ENCODE measurements at places on chromosomes 16 and 17.

DNA sequence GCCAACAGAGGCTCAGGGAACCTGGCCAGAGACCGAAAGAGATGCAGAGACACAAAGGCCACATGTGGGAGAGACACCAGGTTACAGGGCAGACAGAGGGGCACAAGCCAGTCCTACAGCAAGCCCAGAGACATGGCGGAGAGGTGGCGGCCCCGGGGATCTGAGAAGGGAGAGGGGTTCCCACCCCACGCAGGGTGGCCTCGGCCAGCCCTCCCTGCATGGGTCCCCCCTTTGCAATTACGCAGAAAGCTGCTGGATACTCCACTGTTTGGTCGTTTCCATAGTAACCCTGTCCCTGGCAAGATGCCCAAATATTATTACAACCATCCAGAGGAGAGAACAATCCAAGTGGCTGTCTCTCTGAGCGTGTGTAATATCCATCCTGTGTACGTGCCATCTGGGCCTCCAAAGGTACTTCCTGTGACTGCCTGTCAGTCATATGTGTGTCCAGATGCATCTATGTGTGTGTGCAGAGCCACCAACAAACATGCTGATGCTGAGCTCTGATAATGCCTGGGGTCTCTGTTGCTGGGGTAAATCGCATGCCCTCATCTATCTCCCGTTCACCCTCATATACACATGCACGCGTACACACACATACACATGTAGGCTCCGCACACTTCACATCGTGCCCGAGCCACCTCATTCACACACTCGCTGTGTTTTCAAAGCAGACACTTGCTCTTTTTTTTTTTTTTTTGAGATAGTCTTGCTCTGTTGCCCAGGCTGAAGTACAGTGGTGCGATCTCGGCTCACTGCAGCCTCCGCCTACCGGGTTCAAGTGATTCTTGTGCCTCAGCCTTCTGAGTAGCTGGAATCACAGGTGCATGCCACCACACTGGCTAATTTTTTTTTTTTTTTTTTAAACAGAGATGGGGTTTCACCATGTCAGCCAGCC lies 5.5 kb downstream of the PCGF2 start:
- DNase-seq: peak; percentile 93

DNA sequence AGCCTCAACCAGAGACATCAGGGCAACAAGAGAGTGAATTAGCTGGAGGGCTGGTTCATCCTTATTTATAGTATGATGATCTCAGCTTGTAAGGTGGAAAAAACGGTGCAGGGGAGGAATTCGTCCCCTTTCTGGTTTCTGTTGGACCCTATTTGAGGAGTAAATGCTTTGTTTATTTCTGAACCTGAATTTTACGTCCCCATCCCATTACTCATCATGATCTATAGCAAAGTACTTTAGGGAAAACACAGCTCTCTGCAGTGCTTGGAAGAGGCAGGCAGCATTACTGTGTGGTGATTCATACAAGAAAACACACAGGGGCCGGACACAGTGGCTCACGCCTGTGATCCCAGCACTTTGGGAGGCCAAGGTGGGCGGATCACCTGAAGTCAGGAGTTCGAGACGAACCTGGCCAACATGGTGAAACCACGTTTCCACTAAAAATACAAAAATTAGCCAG lies 8.0 kb upstream of the VAT1L start:
- DNase-seq: peak; percentile 96

DNA sequence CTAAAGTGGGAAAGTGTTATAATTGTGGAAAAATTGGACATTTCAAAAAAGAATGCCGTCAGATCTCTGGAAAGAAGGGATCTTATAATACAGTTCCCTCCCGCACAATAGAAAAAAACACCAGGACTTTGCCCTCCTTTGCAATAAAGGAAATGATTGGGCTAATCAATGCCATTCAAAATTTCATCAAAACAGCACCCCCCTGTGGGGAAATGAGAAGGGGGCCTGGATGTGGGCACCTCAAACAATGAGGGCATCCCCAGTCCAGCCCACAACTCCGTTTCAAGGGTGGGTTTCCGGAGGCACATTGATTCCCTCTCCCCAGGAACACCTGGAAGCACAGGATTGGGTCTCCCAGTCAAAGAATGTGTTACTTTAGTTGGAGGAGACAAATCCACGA lies 26.1 kb downstream of the CD300LG start:
- no peak for DNase-seq

- no peak for DNase-seq
These were observed 3.2 kb upstream of the NOD2 start for GRCh38 chr16:50690177-50690576.

DNA sequence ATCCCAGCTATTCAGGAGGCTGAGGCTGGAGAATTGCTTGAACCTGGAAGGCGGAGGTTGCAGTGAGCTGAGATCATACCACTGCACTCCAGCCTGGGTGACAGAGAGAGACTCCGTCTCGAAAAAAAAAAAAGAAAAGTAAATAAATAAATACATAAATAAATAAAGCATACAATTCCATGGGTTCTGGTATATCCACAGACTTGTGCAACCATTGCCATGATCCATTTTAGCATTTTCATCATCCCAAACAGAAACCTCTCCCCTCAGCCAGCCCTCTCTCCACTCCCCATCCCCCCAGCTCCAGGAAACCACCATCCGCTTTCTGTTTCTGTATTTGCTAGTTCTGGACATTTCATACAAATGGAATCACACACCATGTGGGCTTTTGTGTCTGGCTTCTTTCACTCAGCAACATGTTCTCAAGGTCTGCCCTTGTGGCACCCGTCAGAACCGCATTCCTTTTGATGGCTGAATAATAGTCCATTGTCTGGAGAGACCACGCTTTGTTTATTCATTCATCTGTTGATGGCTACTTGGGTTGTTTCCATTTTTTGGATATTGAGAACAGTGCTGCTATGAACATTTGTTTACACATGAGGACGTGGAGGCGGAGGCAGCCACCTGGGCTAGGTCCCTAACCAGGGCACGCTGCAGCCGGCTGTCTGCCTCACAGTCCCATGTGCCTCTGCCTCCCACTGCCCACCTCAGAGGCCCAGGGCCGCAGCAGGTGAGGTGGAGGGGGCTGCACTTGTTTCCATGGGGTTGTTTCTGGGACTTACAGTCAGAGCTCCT lies 76.2 kb downstream of the NT5M start:
- no peak for DNase-seq

Measured in fibroblast of skin of right quadriceps (primary cell).